ENCODE measurements at places on chromosomes 16 and 17.

GRCh38 chr16:65119435-65119834 lies 2.4 kb downstream of the CDH11 start:
- no peak for DNase-seq

DNA sequence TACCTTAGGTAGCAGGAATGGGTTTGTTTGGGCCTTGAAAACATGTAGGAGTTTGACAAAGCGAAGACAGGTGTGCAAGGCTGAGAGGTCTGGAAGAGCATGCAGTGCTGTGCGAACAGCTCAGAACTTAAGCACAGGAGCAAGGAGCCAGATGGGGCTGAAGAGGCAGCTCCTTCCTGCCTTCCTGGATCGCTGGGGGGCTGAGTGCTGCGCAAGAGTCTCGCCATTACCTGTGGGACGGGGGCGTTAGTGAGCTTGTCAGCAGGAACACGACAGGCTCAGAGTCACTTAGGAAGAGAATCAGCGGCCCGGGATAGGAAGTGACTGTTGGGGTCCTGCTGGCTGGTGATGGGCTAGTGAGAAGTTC lies 464 bp upstream of the MRM1 start:
- DNase-seq: no peak

- peak; percentile 50 for DNase-seq
Observed at GRCh38 chr16:70523743-70524398, at the start of gene SF3B3. SF3B3 (plus strand) TSS chr16:70523816; CDS start chr16:70526657, 2,841 bp downstream.

DNA sequence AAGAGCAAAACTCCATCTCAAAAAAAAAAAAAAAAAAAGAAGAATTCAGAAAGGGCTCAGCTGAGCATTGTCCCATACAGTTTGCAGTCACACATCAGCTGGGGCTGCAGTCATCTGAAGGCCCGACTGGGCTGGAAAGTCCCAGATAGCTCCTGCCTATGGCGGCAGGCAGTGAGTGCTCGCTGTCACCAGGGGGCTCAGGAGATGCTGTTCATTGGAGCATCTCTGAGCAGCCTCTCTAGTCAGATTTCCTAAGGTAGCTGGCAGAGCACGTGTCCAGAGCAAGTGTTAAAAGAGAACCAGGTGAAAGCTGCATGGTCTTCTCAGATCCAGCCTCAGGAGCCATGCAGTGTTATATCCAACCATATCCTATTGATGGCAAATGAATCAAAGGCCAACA lies 75.8 kb downstream of the WSCD1 start:
- DNase-seq: no peak

Measured in endothelial cell (in vitro differentiated cells).